ENCODE measurements at places on chromosomes 13 and 19.
A peak's percentile ranks its signal among the peaks of the same experiment; 100 is the strongest.

DNA sequence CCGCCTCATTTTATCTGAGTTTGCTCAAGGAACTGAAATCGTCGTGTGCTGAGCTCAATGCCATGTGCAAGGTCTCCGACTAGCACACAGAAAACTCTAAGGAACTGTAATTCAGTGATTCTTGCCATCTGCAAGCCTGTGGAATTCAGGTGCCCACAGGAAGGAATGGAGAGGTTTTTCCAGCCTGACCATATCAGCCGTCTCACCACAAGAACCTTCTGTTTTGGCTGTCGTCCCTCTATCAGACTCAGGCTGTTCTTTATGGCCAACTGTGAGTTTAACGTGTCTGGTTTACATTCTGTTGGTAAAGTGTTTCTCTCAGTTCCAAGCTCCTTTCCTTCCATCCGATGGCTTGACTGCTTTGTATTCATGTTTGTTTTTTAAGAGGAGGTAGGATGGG is 293.5 kb downstream of the SPRY2 start:
- no peak for DNase-seq

GRCh38 chr19:54109651-54110050 is 5.8 kb downstream of the TFPT start:
- no peak for DNase-seq

- DNase-seq = no peak
These were observed 368.4 kb upstream of the MIR17HG start for GRCh38 chr13:90979059-90979458.

DNA sequence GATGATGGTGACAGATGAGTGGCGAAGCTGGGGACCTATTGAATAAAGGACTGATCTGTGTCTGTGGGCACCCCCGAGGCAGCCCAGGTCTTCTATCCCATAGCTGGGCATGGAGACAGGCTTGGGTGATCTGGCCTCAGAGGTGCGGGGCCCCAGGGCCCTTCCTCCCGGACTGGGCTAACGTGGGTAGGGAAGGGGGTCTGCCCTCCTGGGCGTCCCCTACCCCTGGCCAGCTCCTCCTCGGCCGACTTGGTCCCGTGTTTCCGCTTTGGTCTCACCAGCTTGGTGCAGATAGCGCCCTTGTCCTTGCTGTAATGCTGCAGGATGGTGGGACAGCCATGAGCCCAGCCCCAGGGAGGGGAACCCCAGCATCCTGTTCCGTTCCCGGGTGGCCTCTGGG is 3.3 kb downstream of the MATK start:
- DNase-seq = no peak

DNA sequence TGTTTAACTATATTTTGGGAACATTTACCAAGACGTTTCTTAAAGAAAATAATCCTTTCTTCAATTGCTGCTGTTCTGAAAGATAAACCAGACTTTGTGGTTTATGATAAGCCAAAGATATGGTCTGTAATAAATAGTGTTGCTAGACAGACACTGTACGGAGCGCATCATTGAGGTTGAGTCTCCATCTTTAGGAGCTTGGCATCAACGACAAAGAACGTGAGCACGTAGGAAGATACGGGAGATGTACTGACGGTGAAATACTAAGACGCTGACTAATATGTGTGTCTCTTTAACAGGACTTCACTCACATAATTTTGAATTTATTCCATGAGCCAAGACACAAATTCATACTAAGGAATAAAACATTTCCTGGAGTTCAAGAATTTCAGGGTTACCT is 16.2 kb downstream of the TEX29 start:
- no peak for DNase-seq

DNA sequence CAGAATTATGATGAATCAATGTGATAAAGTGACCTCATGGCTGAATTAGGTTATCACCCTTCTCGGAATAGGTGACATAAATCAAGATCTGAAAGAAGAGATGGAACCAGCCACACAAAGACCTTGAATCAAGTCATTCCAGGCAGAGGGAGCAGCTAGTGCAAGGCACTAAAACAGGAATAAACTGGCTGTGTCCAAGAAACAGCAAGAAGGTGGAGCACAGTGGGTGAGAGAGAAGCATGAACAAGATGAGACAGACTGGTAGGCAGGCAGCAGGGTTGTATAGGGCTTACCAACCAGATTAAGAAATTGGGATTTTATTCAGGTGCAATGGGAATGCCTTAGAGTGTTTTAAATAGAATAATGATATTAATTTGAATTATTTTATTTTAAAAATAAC is 470.3 kb downstream of the PCDH20 start:
- DNase-seq = no peak

DNA sequence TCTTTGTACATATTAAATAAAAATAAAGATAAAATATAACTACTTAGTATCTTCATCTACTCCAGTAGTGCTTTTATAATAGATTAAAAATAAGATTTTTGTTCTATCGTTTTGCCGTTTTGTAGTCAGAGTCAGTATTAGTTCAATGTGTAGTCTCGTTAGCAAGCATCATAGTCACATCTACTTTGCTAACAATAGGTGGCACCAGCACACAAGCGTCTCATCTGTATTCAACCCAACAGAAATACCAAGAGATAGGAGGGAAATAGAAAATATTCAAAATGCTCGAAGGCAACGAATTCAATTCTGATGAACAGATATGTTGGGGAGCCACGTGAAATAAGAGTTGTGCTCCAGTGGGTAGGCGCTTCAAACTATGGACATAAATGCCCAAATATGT is 21.4 kb upstream of the MICU2 start:
- peak; percentile 40 for DNase-seq

DNA sequence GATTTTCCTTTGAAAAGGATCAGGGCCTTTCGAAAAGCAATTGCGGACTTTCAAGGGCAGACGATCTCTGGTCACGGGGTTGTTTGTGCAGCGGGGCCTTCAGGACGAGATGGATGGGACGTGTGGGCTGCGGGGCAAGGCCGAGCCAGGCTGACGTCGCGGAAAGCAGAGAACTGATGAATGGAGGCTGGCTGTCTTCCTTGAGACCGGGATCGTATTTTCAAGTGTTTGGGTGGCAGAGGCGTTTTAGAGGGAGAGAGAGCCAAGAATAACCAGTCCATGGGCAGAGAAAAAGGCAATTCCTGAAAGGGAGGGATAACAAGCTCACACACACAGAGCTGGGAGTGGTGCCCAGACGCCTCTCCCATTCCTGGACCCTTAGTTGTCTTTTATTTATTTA is 138.9 kb upstream of the USP29 start:
- no peak for DNase-seq

DNA sequence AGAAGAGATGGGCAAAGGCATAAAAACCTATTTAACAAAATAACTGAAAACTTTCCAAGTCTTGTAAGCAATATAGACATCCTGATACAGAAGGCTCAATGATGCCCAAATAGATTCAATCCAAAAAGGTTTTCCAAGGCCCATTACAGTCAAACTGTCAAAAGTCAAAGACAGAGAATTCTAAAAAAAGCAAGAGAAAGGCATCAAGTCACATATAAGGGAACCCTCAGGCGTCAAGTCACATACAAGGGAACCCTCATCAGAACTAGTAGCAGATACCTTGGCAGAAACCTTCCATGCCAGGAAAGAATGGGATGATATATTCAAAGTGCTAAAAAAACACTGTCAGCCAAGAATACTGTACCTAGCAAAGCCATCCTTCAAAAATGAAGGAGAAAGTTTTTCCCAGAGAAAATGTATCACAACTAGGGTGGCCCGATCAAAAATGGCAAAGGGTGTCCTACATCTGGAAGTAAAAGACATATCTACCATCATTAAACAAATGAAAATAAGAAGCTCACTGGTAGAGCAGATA is 21.2 kb downstream of the ZNF829 start:
- no peak for DNase-seq

- no peak for DNase-seq
These were observed 48.6 kb downstream of the SCEL start for GRCh38 chr13:77584106-77584505.

DNA sequence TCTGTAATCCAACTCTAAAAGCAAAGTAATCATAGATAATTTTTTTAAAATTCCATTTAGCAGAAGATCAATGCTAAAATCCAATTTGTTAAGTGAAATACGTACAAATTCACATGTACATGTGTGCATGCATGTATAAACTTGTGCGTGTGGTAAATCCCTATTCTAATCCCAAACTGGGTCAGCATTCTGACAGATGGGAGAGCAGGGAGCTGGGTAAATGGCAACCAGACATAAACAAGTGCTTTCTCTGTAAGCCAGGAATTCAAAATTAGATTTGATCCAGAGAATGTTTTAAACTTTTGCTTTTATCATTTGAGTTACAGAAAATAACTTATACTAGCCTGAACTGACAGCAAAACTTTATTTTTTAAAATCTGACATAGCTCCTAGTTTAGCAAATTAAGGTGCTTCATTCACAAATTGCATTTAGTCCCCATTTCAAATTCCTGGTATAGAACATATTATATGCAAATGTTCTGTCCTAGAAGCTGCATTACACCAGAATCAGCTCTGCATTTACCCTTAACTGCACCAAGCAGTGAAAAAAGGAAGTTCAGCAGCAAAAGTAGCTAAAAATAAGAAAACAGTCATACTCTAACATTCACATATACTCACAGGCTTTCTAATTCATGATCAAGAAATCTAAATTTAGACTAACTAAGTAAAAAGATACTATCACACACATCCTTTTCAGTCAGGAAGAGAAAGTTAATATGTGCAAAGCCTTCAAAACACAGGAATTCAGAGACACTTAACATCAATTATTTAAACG is 32.6 kb downstream of the UBL3 start:
- DNase-seq = no peak

- DNase-seq = no peak
These were observed 144.6 kb downstream of the NBEA start for GRCh38 chr13:35086667-35087066.

GRCh38 chr13:100746953-100747683 is 72.5 kb upstream of the TMTC4 start:
- DNase-seq = no peak

DNA sequence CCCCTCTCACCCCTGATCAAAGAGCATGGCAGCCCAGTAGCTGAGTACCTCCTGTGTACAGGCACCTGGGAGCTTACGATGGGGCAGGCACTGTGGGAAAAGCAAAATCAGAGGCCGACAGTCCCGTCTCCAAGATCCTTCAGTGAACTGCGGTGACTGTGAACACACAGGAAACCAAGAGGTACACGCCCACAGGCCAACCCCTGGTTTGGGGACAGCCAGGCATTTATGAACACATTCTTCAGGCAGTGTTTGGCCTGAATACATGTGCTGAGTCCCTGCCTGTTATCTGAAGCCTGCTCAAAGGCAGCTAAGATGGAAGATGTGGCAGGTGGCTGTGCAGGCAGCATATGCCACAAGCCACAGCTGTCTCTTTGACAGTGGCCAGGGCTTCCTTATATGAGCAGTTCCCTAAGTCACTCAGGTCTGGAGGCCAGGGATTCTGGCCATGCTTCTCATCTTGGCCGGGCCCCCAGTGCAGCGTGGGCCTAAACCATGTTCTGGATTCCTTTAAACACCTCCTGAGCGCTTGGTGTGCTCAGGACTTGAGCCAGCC is 123.6 kb downstream of the UQCRFS1 start:
- no peak for DNase-seq

DNA sequence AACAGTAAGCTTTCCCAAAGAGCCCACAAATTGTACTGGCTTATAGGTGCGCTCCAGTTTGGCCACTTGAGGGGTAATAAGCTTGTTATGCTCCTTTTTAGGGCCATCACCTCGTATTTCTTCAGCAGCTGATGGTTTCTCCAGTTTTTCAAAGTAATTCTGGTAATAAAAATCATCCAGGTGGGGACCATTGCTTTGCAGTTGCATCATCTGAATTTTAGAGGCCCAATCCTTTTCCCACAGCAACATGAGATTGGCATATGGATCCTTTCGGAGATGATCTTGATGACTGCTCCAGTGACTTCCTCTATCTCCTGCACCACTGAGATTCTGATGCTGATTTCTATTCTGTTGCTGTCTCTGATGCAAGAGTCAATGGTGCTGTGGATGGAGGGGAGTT is 27.1 kb downstream of the ZNF546 start:
- no peak for DNase-seq

GRCh38 chr19:32718286-32718685 is 1.3 kb upstream of the TDRD12 start:
- DNase-seq = no peak

- no peak for DNase-seq
These were observed 41.8 kb downstream of the IRS2 start for GRCh38 chr13:109744512-109745051.

DNA sequence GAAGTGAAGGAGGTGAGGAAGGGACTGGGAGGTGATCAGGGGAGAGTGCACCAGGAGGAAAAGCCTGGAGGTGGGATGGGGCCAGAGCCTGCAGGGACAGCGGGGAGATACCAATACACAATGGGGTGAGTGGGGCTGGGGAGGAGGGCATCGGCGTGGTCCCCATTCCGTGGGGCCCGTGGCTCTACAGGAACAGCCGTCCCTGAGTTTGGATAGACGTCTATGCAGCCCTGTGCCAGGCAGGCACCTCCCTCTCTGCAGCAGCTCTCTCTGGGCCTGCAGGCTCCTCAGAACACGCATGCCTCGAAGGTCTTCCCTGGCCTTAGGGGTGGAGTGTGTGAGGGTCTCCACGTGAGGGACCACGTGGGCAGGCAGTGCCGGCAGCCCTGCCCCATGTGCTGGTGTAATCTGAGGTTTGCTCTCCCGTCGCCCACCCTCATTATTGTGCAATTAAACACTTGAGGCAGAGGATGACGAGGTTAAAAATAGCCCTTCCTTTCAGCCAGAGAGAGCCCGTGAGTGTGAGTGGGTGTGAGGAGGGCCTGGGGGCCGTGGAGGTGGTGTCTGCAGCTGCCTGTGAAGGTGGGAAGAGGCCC is 16.5 kb downstream of the C2CD4C start:
- DNase-seq = no peak

- DNase-seq = no peak
These were observed 13.2 kb upstream of the ZNF536 start for GRCh38 chr19:30358821-30359580.

DNA sequence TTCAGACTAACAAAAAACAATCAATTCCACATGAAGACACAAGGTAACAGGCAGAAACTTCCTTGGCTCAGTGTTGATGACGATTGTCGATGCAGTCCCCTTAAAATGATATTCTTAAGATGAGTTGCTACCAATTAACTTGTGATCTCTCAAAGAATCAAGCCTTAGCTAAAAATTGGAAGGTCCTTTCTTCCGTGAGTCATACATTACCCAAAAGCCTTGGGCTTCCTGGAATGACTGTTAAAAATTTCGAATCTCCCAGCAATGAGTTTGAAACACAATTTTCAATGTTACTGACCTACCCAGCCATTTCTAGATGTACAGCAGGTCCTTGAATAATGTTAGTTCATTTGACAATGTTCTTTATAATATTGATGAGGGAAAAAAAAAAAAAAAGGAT is 28.0 kb upstream of the RB1 start:
- DNase-seq = no peak
